RWPE2 (cell line): ENCODE measurements at places on chromosomes 2 and 18.

- DNase-seq, result no peak
These were observed 94.1 kb downstream of the KLHL29 start for GRCh38 chr2:23478933-23479683.

DNA sequence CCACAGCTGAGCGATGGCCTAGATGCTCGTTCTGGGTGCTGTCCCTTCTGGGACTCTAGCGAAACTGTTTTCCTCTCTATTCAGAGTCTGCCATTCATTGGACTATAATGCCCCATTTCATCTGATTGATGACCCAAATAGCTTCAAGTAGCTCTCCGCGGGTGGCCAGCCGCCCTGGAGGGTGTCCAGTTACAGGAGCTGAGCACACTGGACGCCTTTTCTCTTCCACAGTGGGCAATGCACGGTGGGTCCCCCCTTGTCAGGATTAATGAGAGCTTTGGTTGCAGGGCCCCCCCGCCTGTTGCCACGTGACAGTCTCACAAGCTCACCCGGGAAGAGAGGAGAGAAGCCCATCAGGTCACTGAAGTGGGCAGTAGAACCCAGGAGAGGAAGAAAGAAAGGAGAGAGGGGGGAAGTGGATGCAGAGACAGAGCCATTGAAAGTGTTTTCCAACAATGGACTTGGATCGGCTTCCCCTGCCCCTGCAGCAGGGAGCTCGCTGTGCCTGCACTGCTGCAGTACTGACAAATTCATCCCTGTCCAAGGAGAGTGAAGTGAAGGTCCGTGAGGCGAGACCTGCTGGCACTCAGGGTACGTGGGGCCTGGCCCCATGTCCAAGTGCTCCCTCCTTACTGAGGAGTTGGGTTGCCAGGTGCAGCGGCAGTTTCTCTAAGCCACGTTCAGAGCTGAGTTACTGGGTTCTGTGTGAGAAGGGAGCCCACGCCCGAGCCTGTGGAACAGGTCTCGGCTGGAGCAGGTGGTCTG lies 44.8 kb downstream of the DIPK1C start:
- DNase-seq, result no peak

DNA sequence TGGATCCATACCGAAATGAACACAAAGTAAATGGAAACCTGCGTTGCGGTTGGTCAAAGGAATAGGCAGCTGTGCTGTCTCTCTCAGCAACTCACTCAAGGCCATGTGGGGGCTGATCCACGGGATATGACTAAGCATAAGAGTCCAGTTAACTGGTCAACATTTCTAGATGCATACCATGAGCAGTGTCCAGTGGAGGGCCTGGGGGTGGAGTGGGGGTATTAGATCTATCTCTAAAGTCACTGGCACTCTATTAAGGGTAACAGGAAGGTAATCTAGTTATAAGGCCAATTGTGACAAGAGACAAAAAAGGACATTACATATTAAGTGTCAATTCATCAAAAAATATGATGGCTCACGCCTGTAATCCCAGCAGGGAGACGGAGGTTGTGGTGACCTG lies 136.8 kb downstream of the TTC32 start:
- DNase-seq, result no peak

- no peak for DNase-seq
These were observed 12.8 kb downstream of the ZBTB14 start for GRCh38 chr18:5282770-5283169.

DNA sequence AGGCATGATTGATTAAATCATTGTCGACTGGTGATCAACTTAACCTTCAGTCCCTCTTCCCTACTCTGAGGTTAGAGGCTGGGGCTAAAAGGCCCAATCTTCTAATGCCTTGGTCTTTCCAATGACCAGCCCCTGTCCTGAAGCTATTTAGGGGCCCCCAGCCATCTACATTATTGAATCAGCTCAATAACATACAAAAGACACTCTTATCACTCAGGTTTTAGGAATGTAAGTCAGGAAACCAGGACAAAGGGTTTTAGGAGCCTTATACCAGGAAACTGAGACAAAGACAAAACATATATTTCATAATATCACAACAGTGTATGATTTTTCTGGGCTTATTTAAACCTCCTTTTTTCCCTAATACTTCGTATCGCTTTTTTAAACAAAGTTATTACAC lies 198.6 kb downstream of the RNF152 start:
- no peak for DNase-seq

GRCh38 chr2:156464106-156464505 lies 27.9 kb downstream of the GPD2 start:
- DNase-seq, result no peak

GRCh38 chr2:220127311-220127710 lies 499.9 kb downstream of the SLC4A3 start:
- no peak for DNase-seq

DNA sequence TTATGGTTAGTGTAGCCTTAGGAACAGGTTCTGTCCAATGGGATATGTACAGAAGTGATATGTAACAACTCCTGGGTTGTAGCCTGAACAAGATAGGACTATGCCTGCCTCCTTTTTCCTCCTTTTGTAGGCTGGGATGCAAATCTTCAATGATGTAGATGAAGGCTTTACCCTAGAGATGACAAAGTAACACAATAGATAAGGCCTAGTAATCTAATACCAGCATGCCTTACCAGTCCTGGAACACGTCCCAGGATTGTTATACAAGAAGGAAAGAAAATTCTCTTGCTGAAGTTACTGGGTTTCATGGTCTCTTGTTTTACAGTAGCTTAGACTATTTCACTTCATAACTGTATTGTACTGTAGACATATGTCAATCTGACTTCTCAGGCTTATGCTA lies 192.1 kb downstream of the OTX1 start:
- DNase-seq, result no peak

DNA sequence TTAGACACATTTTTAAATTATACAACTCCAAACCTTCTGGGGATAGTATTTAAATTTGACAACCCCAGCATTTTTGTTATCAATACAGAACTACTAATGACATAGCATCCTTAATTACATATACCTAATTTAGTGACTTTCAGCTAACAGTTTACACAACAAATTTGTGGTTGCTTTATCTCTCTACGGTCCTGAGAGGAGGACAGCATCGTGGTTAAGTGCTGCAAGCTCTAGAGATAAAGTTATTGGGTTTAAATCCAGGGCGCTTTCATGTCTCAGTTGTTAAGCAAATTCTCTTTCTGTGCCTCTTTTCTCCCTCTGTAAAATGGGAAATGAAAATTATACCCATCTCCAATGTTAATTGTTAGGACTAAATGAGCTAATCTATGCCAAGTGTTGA lies 129.3 kb downstream of the METTL4 start:
- DNase-seq, result no peak

DNA sequence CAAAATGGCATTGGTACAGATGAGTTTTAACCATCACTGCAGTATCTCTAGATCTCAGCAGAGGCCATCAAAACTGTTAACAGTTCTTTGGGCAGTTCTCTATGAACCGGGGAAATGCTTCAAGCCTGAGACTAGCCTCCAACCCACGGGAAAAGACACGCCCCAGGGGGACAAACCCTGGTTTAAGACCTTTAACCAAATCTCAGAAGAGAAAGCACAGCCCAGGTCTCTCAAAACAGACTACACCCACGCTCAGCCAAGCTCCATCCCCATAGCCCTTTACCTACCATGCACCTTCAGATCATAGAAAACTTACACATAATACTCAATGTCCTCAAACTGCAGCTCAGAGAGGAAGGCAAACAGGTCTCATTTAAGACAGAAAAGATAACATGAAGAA lies 78.3 kb downstream of the TMEM163 start:
- no peak for DNase-seq

- no peak for DNase-seq
These were observed 216.7 kb downstream of the TXNL1 start for GRCh38 chr18:56421647-56422046.

- no peak for DNase-seq
These were observed 7.5 kb downstream of the CCDC93 start for GRCh38 chr2:118006326-118006725.

GRCh38 chr2:180040146-180040925 lies 33.2 kb upstream of the CWC22 start:
- DNase-seq, result no peak

- DNase-seq, result no peak
These were observed 80.2 kb downstream of the RAB3GAP1 start for GRCh38 chr2:135132314-135132713.

DNA sequence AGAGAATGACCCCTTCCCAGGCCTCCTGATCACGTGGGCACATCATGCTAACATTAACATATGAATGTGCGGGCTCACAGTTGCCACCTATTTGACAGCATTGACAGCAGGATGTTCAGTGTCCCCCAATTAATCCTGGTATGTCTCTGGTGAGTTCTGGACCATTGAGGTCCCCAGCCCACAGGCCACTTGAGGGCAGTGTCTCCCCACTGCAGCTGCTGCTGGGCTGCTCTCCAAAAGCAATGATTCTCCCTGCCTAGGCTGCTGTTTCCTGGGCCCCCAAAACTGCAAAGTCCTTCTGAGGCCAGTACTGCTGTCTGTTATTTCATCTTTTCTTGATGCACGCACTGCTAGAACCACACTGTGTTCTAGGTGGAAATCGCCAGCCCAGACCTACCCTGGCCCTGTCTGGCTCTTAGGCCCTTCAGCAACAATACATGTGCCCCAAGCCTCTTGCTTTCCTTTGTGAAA lies 52.7 kb upstream of the MAPK4 start:
- no peak for DNase-seq

- DNase-seq, result no peak
These were observed 2.7 kb upstream of the PID1 start for GRCh38 chr2:229273723-229274338.

- no peak for DNase-seq
These were observed 836.0 kb upstream of the PIK3C3 start for GRCh38 chr18:41119031-41119430.

DNA sequence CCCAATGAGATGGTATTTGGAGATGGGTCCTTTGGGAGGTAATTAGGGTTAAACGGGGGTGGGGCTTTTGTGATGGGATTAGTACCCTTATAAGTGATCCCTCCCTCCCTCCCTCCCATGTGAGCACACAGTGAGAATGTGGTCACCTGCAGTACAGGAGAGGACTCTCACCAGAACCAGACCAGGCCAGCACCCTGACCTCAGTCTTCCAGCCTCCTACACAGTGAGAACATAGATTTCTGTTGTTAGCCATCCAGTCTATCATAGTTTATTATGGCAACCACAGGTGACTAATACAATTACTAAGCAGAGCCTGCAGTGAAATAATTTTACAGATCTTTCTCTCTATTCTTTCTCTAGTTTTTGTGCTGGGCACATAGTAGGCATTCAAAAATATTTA lies 137.7 kb upstream of the PKDCC start:
- no peak for DNase-seq

DNA sequence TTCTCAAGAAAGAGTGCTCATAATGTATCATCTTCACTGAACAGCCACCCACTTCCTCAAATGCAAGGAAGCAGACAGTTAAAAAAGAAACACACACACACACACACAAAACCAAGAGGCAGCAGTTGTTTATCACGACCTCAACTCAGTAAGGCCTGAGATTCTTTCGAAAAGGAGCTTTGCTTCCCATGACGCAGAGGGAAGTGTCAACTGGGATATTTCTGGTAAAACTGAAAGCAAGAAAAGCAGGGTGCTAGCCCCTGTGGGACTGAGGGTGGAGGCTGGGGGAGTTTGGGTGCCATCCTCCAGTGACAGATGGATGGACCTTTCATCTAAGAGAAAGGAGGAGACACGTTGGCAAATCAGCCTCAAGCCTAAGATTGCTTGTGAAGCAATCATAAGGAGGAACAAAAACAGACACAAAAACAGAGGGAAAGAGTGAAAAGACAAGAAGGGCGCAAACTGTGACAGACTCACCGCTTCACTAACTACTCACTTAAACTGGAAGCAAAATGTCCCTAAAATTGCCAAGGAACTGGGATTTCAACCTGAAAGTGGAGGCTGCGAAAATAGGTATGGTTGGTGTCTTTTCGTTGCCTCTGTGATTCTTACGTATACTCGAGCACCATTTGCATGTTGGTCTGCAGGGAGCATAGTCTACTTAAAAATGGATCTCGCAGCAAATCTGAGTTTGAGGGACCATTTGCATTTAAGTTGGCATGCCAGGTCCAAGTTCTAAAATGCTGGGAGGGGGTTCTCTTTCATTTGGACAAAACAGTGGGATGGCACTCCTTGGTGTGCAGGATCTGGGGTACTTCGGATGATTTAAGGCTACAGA lies at the start of gene ARHGAP25:
Gene ARHGAP25, plus strand, starts transcription at position 124 of the 838 bp plus-strand sequence. Its CDS starts 389 bp downstream, at position 513.
- no peak for DNase-seq

DNA sequence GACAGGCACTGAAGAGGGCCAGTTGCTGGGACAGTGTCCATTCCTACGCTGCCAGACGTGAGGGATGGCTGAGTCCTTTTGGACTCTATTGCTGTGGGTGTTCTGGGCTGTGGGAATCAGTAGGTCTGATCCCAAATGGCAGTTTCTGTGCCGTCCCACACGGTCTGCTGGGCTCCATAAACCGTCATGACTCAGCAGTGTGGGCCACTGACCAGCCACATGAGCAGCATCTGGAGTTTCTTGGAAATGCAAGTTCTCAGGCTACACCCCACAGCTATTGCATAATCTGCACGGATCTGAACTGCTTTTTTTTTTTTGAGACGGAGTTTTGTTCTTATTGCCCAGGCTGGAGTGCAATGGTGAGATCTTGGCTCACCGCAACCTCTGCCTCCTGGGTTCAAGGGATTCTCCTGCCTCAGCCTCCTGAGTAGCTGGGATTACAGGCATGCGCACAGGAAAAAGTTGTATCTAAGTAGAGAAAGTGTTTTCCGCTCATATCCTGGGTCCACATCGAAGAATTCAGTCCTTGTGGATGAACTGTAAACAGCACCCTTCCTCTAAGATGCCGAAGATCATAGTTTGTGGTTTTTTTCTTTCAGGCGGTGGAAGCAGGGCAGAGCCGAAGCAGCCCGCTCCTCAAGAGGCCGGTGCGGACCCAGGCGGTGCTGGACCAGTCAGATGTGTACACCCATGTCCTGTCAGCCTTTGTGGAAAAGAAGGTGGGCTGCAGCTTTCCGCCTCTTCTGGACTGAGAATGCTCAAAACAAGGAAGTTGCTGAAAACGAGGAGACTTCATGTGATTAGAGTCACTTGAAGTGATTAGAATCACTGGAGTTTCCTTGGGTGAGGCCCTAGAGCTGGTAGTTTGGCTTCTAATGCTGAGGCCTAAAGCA lies 25.5 kb downstream of the RMC1 start:
- no peak for DNase-seq

- no peak for DNase-seq
These were observed 203.8 kb upstream of the CDH7 start for GRCh38 chr18:65547046-65547445.

GRCh38 chr2:224999754-225000153 lies 42.5 kb downstream of the DOCK10 start:
- DNase-seq, result no peak
